AG04450 (cell line): ENCODE measurements at places on chromosomes 4 and X.

DNA sequence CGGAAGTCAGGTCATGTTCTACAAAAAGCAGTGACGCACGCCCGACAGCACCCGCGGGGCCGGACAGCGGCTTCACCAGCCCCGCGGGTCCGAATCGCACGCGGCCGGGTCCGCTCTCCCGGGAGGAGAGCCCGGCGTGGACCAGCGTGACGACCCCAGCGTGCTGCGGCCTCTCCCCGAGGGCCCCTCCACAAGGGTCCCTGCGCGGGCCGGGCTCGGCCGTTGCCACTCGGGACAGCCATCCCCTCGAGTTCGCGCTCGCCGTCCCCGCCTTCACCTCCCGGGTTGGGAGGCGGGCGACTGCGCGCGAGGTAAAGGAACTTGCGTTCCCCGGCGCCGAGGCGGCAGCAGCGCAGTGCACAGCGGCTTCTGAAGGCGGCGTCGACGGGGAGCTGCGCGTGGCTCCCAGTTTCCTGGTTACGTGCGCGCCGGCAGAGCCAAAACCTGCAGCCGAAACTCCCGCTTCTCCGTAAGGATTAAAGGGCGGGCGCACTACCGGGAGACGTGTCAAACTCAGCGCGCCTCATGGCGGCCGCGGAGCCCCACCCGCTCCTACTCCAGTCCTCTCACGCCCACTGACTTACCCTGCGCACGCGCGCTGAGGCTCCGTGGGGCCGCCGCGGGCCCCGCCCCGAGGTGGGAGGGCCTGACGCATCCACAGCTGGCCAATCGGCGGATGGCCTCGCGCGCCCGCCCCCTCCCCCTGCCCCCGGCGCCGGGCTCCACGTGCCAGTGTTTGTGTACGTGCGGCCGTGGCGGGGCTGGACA lies 416 bp upstream of the LRP2BP start:
- peak; percentile 91 for DNase-seq

- no peak for DNase-seq
Measured at GRCh38 chr4:183602557-183603027, 56.4 kb downstream of the RWDD4 start.

- no peak for DNase-seq
Measured at GRCh38 chr4:109083911-109084310, 218.5 kb downstream of the COL25A1 start.

- DNase-seq = no peak
Measured at GRCh38 chrX:66009231-66009845, 30.5 kb downstream of the VSIG4 start.

DNA sequence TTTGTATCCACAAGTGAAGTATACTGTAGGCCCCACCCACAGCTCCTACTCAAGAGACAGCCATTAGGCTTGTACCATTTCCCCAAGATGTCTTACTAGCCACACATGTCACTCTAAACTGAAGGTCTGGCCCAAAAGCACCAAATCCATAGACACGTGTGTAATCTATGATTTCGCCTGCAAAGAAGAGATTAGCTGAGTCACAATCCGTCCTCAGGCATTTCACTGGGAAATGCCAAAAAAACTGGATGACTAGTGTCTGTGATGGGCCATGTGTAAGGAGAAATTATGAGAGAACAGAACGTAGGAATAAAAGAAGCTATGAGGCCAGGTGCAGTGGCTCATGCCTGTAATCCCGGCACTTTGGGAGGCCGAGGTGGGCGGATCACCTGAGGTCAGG lies 21.9 kb upstream of the RP2 start:
- no peak for DNase-seq

GRCh38 chr4:68451246-68452211 lies 4.3 kb downstream of the TMPRSS11E start:
- no peak for DNase-seq

DNA sequence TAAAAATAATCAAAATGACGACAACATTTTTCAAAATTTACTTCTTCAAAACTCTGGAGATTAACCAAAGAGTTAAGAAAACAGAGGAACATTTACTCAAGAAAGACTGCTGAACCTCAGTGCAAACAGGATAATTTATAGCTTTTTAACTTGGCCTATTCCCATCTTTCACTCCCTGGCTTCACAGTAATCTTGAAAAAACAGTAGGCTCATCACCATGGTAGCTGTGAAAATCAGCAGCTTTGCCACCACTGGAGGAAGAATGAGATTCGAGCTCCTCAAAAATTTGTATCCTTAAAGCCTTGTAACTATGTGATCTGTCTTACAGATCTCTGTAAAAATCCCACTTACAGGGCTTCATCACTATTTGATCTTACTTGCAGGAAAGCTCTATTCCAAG lies 447.7 kb upstream of the CTSO start:
- DNase-seq = no peak

- no peak for DNase-seq
Measured at GRCh38 chr4:89834486-89835209, 2.3 kb downstream of the SNCA start.

DNA sequence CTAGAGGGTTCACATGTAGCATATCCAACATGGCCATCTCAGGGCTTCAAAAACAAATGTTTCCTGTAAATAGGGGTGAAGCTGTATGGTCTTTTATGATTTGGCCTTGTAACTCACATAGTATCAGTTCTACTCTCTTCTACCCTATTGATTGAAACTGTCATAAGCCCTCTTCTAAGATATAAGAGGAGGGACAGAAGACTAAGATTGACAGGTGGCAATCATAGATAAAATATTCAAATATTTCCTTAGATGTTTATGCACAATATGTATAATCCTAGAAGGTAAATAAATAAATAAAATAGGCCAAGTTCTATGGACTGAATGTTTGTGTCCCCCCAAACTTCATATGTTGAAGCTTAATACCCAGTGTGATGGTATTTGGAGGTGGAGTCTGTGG lies 6.9 kb upstream of the BEX3 start:
- DNase-seq = no peak

DNA sequence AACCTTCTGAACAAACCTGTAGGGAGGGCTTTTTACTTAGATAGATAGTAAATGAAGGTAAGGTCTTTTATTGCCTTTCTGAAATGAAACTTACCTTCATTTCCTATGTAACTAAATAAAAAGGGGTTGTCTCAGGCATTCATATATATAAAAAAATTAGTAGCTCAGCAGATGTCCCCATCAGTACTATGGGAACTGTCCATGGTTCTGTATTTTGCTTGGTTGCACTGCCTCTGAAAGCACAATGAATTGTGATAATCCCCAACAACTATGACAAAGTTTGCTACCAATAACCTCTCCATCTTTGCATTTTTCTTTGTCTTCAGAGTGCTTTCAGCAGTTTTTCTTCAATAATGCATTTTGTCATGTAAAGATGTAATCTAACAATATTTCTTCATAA lies 222.4 kb downstream of the SLIT2 start:
- no peak for DNase-seq

- DNase-seq = no peak
Measured at GRCh38 chr4:6126971-6127745, 73.2 kb downstream of the JAKMIP1 start.

GRCh38 chr4:7857238-7857701 lies 82.4 kb downstream of the AFAP1 start:
- peak; percentile 95 for DNase-seq

DNA sequence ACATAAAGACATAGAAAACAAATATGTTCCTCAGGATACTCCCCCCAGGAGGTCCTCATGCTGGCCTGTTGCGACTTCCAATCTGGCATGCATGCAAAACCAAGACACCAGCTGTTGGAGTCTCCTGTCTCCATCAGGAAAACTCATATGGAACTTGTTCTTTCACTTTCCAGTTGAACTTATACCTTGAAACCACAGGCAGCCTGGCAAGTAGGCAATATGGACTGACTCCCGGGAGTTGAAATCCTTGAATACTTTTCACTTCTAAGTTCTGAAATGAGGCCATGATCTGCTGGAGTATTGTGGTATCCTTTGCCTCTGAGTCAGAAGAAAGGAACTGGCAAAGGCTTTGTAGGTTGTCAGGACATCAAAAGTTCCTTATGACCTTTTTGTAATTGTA lies 444.2 kb downstream of the IDS start:
- DNase-seq = no peak

- peak; percentile 13 for DNase-seq
Measured at GRCh38 chrX:16258882-16259281, 91.6 kb downstream of the MAGEB17 start.

- DNase-seq = no peak
Measured at GRCh38 chrX:48491809-48492208, 15.8 kb downstream of the FTSJ1 start.

- no peak for DNase-seq
Measured at GRCh38 chrX:17566740-17567139, 170.6 kb upstream of the SCML1 start.

DNA sequence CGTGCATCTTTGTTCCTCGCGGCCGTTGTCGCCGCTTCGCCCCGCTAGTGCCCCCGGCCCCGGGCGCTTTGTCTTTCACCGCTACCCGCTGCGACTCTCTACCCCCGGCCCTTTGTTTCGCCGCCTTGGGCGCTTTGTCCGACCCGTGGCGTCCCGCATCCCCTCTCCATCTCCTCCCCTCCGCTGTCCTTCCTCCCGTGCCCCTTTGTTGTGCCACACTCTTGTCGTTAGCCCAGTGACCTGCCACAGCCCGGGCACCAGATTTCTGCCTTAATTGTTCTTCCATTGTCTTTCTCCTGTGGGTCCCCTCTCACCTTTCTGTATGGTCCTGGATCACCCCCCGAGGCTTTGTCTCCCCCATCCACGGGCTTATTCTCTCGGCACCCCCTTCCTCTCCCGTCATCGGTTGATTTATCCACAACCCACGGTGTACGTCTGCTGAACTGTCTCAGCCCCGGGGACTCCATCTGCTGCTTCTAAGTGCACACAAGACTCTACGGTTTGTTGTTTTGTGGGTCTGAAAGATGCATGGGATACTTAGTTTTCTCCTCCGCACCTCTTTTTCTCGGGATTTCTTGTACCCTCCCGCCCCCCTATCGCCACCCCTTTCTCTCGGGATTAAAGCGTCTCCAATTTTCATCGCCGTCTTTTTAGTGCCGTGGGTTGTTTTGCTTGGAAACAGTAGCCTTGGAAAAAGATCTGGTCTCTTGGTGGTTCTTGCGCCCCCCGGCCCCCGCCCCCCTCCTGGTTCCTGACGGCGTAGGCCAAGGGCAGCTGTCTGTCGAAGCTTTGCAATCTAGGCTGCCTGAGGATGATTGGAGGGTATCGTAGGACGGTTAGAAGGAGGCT lies 783 bp downstream of the RBPJ start:
- DNase-seq = no peak

DNA sequence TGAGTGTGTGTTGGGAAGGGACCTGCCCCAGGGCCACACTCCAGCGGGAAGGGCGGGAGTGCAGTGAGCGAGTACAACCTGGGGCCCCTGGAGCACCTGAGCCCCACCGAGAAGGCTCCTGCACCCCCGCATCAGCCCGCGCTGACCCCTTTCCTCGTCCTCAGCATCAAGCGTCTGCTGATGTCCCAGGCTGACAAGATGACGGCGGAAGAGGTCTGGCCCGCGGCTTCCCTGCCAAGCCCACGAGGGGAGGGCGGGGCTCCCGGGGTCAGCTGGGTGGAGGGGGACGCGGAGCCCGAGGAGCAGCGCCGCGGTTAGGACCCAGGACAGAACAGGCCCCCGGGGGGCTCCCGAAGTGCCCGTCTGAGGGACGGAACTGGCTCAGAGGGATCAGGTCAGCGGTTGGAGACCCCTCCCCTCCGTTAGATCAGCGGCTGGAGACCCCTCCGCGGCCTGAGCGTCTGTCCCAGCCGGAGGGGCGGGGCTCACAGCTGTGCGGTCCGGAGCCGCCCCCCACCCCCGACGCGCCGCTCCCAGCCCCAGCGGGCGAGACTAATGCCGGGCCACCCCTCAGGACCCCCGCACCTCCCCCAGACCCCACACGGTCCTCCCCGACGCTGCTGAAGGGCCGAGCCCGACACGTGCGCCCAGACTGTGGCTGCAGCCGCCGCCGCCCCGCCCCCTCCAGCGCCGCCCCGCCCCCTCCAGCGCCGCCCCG lies 6.7 kb downstream of the MYL5 start:
- no peak for DNase-seq

GRCh38 chr4:118753685-118754084 lies 68.5 kb downstream of the METTL14 start:
- no peak for DNase-seq

GRCh38 chr4:68797618-68798017 lies 18.2 kb upstream of the UGT2B10 start:
- no peak for DNase-seq

DNA sequence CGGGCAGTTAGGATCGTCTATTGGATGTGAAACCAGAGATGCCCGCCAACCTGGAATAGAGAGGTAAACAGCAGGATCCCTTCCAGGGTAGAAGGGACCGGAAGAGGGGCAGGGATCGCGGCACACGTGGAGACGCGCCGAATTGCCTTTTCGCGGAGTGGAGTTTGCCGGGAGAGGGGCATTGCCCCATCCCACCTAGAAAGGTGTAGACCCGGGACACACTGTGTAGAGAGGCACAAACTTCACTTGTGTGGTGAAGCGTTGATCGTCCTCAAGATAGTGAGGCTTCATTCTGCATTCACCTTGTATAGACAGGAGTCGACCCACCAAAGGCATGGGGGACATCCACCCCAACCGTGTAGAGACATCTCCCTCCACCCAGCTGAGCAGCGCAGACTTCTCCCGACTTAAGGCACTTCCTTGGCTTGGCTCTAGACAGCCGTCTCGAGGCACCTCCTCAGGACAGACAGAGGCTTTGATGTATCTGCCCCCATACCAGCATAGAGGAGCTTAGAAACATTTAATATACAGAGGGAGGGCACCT lies 410 bp downstream of the GNL3L start:
- no peak for DNase-seq

DNA sequence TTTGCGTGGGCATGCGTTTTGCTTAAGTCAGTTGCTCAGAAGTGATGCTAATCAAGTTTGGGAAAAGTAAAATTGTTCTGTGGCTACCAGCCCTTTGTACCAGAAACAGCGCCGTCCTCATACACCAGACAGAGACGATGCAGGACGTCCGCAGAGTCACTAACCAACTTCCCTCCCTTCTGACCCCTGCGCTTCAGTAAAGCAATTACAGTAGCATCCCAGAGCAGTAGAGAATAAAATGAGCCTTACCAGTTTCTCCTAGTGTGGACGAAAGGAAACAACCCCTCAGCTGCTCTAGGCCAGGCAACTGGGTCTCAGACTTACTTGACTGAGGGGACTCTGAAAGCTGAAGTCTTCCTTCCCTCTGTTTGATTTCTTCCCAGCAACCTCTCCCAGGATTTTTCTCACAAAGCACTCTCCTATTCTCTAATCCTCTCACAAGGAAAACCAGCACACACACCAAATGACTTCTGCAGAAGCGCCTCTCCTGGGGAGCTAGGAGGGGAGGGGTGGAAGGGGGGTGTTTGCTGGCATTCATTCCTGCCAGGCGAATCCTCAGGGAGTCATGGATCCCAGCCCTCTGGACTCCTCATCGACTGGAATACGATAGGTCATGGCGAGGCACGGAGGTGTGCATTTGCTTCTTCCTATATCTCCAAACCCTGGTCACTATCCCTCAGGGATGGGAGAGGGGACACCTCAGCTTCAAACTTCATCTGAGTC lies 56.0 kb upstream of the MID1 start:
- DNase-seq = no peak
